Sigmoid colon (tissue), 7 donors: ENCODE measurements at places on chromosomes 16 and 17.

- peak; percentile 85 for DNase-seq
These were observed 16.6 kb upstream of the ERN1 start for GRCh38 chr17:64146418-64147109.

GRCh38 chr17:79988185-79988971 is 47.3 kb downstream of the TBC1D16 start:
- DNase-seq = peak; percentile 71

- DNase-seq = no peak
These were observed 25.0 kb downstream of the TMEM94 start for GRCh38 chr17:75481194-75482068.

- no peak for DNase-seq
These were observed 15.5 kb downstream of the CX3CL1 start for GRCh38 chr16:57387598-57388354.

DNA sequence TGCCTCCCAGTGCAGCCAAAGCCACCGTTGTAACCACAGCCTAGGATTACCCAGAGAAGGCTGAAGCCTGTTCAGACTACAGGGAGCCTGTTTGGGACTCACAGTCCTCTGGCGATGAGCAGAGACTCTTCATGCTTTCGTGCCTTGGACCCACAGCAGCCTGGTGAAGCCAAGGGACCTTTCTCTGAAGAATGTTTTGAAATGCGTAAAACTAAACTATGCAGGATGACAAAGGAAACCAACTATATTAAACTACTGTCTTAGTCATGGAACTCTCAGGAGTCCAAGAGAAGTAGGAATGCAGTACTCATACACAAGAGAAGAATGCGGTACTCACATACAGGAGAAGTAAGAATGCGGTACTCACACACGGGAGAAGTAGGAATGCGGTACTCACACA is 20.9 kb downstream of the ABR start:
- DNase-seq = no peak
